ENCODE measurements at places on chromosomes 13 and 19.
A peak's percentile ranks its signal among the peaks of the same experiment; 100 is the strongest.

GRCh38 chr13:113946409-113947181 lies 27.3 kb downstream of the C13orf46 start:
- no peaks in the 10 kb centered on the region for H3K4me1 ChIP-seq
- no peak for DNase-seq
- no peak overlapping the region for H3K27ac ChIP-seq
- H3K36me3 ChIP-seq: no peaks in the 10 kb centered on the region
- H3K4me3 ChIP-seq: no peak overlapping the region

DNA sequence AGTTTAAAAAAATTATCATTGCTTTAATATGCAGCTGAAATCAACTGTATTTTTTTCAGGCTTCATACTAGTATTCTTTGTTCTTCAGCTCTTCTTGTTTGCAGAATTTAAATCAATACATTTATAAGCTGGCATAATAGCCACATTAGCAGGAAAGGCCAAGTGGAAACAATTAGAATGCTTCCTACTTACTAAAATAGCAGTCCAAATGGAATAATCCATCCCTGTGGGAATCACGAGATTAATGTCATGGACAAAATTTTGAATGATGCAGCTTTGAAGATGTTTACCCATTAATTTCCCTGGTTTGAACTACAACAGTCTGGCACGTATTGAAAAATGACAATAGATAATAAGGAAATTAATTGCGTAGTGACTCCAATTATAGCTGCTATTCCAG lies 2650.8 kb downstream of the PCDH9 start:
- no peaks in the 10 kb centered on the region for H3K36me3 ChIP-seq
- no peak overlapping the region for H3K27ac ChIP-seq
- H3K4me3 ChIP-seq: no peak overlapping the region
- no peak for DNase-seq
- no peaks in the 10 kb centered on the region for H3K4me1 ChIP-seq

DNA sequence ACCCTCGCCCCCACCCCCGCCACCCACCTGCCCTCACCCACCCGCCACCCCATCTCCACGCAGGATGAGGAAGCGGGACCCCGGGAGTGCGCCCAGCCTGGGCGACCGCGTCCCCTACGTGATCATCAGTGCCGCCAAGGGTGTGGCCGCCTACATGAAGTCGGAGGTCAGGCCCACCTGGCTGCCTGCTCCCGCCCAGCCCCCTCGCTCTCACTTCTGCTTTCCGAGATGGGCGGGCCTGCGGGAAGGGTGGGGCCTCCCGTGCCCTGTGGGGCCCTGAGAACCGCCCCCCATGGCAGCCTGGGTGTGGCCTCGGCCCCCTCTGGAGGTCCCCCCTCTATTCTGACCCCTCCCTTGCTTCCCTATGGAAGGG lies 3.1 kb upstream of the SPIB start:
- peaks cover 21% of the 10 kb centered on the region for H3K4me1 ChIP-seq
- no peak overlapping the region for H3K27ac ChIP-seq
- peaks cover 25% of the 10 kb centered on the region for H3K36me3 ChIP-seq
- H3K27me3 ChIP-seq: no peaks in the 10 kb centered on the region
- no peak for DNase-seq
- no peak overlapping the region for H3K4me3 ChIP-seq

DNA sequence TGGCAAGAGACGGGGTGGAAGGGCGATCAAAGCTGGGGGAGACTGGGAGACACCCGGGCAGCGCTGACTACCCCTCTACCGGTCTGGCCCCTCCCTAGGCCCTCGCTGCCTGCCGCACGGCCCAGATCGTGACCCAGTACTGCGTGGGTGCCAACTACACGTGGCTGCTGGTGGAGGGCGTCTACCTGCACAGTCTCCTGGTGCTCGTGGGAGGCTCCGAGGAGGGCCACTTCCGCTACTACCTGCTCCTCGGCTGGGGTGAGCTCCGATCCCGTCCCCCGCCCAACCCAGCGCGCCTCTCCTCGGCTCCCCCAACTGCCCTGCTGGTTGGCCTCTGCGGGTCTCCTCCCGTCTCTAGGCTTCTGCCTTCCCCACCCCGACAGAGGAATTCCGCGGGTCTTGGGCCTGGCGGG lies 8.8 kb downstream of the GIPR start:
- H3K27ac ChIP-seq: no peak overlapping the region
- no peak for DNase-seq
- H3K36me3 ChIP-seq: no peaks in the 10 kb centered on the region
- H3K4me1 ChIP-seq: peaks cover 16% of the 10 kb centered on the region

GRCh38 chr13:20118268-20119140 lies 42.3 kb downstream of the GJA3 start:
- H3K4me3 ChIP-seq: peak overlapping the region; percentile 67

DNA sequence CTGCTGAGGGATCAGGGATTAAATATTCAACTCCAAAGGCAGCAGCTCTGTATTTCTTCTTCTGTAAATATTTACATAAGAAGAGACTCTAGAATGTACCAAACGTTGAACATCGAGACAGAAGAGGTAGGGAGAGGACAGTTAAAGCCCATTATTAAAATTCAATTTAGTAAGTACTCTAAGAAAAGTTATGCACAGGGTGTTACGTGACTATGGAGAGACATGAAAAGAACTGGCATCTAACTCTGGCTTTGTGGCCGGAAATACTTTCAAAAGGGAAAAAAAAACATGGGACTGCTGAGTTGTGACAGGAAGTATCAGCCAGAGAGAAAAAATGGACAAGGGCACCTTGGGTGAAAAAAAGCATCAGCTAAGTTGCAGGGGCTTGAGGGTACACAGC lies 36.7 kb downstream of the LNX2 start:
- DNase-seq: no peak
- H3K27ac ChIP-seq: no peak overlapping the region
- H3K4me3 ChIP-seq: no peak overlapping the region

- peak overlapping the region; percentile 86 for H3K4me3 ChIP-seq
- DNase-seq: no peak
- peaks cover 7% of the 10 kb centered on the region for H3K4me1 ChIP-seq
- no peak overlapping the region for H3K27ac ChIP-seq
These were observed 2.1 kb downstream of the TEX30 start for GRCh38 chr13:102771298-102772041.

DNA sequence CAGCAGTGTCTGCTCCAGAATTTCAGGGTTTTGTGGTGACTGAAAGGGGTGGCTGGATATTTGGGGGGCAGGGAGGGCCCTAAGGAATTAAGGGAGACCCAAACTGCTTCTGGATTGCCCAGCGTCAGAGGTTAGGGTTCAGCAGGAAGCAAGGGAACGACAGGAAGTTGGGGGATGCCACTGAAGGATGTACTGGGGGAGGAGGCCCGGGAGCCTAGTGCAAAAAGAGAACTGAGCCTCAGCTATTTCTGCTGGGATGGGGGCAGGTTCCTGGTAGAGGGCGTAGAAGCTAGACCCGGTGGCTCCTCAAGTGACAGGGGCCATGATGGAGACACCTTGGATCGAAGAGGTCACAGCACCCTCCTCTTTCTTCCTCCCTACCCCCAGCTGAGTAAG lies 1.1 kb downstream of the CYP2S1 start:
- H3K36me3 ChIP-seq: peaks cover 39% of the 10 kb centered on the region
- H3K4me3 ChIP-seq: peak overlapping the region; percentile 93
- no peak for DNase-seq
- H3K27me3 ChIP-seq: no peaks in the 10 kb centered on the region
- peak overlapping the region; percentile 88 for H3K27ac ChIP-seq
- H3K4me1 ChIP-seq: peaks cover 64% of the 10 kb centered on the region
